ENCODE measurements at places on chromosomes 11 and 22.

DNA sequence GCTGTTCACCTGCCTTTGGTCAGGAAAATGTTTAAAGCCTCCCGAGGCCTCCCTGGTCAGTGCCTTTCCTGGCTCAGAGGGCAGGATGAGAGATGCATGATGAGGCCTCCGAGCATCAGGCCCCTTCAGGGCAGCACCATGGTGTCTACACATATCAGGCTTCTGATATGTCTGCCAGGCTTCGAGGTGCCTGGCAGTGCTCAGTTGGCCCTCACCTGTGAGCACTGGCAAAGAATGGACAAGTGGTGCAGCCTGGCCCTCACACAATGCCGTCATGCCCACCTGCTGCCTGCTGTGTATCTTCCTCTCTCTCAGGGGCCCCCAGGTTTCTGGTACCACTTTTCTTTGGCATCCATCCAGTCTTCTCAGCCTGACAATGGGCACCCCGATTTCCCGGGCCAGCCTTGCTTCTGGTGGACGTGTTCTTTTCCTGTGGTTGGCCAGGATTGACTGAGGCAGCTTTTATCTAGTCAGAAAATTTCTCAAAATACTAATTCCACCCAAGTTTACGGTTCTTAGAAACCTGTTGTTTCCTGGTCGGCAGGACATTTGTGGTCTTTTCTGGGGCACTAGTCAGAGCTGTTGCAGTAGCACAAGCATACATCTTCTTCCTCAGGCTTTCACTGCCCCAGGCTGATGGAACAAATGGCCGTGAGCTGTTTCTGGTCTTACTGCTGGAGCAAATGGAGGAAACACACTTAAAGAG is 76.8 kb upstream of the SUSD2 start:
- DNase-seq, result no peak

DNA sequence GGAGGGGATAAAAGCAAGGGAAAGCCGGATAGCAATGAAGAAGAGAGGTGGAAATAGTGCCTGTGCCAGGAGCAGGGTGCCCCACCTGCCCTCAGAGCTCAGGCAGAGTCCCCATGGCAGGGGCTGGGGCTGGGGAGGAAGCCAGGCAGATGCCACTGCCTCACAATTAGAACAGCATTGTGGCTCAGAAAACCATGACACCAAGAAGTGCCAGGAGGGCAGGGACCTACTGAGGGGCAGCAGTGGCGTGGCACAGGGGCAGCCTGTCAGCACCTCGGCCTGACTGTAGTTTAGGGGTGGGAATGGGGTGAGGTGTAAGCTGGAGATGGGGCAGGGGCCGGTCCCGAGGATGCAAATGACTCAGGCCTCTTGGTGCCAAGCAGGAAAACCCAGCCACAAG is 532.1 kb upstream of the B3GAT1 start:
- DNase-seq, result no peak

DNA sequence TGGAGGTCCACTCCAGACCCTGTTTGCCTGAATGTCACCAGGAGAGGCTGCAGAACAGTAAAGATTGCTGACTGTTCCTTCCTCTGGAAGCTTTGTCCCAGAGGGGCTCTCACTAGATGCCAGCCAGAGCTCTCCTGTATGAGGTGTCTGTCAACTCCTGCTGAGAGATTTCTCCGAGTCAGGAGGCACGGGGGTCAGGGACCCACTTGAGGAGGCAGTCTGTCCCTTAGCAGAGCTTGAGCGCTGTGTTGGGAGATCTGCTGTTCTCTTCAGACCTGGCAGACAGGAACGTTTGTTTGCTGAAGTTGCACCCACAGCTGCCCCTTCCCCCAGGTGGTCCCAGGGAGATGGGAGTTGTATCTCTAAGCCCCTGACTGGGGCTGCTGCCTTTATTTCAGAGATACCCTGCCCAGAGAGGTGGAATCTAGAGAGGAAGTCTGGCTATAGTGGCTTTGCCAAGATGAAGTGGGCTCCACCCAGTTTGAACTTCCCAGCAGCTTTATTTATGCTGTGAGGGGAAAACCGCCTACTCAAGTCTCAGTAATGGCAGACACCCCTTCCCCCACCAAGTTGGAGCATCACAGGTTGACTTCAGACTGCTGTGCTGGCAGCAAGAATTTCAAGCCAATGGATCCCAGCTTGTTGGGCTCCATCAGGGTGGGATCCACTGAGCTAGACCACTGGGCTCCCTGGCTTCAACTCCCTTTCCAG is 99.4 kb downstream of the PDE3B start:
- DNase-seq, result no peak

DNA sequence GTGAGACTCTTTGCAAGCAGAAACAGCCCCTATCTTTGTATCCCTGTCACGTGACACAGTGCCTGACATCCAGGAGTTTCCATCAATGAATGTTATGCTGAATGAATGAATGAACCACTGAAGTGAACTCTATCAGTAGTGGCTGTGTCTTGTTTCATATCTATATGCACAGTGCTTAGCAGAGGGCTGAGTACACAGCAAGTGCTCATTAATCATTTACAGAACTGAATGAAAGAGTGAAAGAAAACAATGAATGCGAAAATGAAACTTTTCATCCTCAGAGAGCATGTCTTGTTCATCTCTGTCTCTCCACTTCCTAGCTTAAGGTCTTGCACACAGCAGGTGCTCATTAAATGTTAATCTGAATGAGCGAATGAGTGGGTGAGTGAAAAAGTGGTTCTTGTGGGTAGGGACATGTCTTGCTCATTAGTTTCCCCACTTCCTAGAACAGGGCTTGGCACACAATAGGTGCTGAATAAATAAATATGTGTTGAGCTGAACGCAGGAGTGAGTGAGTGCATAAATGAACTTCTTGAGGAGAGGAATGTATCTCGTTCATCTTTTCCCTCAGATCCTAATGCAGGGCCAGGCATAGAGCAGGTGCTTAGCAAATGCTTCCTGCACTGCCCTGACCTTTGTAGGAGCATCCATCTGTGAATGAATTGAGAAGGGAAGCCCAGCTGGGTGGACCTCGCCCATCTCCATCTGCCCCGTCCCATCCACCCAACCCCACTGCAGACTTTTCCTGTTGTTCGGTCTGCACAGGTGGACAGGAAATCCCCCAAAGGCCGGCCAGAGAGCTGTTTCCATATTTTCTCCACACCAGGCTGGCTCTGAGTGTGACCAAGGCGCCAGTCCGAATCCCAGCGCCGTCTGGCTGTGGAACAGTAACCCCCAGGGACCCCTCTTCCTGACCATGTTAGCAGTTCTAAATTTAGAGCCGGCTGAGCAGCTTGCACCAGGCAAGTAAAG is 113.4 kb upstream of the CRYBB3 start:
- DNase-seq, result no peak

DNA sequence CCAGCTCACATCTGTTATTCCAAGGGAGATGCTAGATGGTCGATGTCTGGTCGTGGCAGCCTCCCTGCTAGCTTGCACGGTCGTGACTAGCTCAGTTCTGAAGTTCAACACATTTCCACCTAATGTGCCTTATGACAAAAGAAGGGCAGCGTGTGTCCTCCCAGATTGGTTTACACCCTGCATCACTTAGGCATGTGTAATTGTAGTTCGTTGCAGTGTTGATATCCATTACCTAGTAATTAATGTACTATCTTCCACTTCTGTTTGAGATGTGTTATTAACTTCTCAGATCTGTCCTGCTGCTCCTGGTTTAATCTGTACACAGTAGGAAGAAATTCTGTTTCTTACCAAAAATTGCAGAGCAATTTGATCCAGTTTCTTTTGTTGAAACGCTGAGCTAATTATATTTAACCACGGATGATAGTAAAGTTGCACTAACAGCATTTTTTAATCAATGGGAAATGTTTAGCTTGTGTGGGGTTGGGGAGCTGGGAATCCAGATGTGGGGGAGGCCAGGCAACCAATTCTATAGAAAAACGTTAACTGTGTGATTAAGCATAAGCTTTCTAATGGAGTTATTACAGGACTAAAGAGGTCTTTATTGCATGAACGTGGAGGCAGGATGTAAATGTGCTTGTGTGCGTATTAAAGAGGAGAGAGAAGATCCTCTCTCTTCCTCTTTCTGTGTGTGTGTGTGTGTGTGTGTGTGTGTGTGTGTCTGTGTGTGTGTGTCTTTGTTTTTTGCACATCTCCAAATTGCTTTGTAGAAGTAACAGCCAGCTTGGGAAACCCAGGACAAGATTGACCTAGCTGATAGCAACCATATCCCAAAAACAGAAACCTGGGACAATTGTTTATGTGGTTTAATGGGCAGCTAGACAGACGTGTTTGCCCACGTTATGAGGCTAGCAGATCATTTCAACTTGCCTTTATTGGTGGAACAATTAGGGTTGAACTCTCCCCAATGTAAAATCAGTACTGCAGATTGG is 145.7 kb upstream of the TTC12 start:
- DNase-seq, result no peak

- no peak for DNase-seq
These were observed 700 bp downstream of the C22orf31 start for GRCh38 chr22:29060931-29061330.

DNA sequence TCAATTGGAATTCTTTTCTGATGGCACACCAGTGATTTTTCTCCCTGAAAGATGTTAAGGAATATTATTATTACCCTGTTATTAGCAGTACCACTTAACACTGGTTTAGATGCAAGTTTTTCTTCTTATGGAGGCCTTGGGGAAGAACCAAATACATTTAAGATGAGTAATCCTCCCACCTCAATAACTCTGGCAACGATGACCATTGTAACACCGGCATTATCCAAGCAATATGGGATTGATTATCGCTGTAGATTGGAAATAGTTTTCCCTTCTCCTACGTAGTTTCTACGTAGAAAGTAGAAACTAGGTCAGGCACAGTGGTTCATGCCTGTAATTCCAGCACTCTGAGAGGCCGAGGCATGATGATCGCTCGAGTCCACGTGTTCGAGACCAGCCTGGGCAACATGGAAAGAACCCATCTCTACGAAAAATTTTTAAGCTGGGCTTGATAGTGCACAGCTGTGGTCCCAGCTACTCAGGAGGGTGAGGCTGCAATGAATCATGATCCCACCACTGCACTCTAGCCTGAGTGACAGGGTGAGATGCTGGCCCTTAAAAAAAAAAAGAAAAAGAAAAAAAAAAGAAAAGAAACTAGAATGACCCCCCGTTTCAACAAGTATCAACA is 45.5 kb downstream of the PACSIN2 start:
- no peak for DNase-seq

- no peak for DNase-seq
These were observed 47.6 kb upstream of the OLFML1 start for GRCh38 chr11:7437696-7438095.

DNA sequence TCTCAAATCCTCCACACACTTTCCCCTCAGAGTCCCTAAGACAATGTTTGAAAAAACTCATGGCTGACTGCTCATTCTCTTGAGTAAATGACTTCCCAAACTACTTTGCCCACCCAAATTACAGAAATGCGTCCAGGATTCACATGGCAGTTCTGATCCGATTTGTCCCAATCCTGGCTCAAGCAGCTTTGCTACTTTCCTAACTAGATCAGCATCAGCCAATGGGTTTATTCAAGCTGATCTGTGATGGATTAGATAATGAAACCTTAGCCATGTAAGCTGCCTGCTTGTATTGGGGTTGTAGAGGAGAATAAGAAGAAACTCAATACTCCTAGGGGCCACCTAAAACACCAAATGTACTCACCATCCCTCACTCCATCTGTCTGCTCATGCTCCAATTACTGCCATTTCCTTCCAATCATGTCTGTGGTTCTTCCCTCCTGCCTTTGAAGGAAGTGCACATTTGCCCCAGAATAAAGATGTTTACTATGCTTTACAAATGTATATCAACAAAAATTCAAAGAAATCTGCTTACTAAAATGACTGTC is 6.9 kb downstream of the RBFOX2 start:
- no peak for DNase-seq

DNA sequence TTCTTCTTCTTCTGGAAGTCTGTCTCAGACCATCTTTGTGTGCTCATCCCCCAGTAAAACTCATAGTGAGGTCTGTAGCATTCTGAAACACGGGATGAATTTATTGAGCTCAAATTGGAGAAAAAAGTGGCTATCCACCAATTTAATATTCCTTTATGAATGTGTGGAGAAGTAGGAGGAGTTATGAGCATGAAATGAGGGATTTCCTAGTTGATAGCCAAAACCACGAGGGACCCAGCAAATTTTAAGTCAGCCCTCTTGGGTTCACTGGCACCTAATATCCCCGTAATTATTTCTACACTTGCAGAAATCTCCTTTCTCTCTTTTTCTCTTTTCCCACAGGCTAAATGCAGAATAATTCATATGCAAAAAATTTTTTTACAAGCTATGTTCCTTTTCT is at the start of gene OR52A1:
TSS of gene OR52A1 (minus strand) at position 101 of the 400 bp plus-strand sequence. CDS start 2,388 bp downstream, outside the sequence.
- DNase-seq, result no peak

DNA sequence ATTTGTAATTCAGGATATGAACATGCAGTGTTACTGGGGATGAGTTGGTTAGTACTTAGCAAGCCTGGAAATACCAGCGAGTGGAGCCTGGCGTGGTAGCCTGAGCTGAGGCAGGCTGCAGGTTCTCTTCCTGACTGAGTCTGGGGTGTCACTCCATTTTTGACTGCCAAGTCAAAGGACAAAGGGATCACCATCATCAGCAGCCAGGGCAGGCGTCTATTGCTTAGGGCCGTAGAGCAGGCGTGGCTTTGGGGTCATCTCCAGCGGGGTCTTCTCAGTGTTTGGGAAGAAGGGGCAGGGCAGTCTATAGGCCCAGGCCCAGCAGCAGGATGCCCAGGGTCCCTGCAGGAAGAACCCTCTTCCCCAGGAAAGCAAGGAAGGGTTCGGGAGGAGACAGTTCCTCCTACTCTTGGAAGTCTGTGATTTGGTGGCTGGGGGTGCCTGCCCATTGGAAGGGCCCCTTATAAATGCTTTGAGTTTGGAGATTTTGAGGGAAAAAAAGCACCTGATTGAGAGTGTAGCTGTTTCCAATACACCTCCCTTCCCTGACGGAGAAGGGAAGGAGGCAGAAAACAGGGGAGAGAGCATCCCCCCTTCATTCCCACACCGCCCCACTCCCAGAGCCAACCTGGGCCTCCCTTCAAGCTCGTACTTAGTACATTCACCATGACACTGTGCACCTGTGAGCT is 51.5 kb upstream of the SPATA19 start:
- DNase-seq, result no peak

GRCh38 chr22:49350441-49351121 is 477.1 kb downstream of the BRD1 start:
- DNase-seq, result no peak

- no peak for DNase-seq
These were observed 92.5 kb downstream of the CEP164 start for GRCh38 chr11:117420143-117420485.

DNA sequence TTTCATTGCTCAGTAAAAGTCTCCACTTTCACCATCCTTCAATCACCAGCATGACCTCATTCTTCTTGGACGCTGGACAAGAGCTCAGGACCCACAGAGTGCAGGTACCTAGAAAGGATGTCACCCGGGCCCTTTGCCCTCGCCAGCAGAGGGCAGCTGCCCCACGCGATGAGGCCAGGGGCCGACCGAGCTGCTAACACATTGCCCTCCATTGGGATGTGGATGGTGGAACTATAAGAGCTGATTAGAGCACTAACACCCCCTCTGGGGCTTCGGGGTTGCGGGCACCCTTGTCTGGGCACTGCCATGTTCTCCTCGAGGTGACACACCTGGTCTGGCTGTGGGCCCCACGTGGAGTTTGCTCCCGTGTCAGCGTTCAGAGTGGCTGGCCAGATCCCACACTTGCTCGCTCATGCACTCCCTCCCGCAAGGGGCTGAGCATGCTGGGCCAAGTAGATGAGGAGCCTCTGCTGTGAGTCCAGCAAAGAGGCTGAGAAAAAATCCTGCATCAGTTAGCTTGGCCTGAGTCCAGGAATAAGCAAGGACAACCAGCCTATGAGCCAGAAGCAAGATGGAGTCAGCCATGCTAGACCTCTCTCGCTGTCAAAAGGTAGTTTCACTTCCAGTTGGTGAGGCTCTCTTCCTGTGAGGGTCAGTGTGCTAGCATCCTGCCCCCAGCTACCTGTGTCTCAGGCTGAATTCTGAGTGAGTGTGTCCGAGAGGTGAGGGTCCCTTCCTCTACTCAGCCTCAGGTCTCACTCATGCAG is 9.8 kb downstream of the KRTAP5-6 start:
- DNase-seq, result no peak

All from brain pericyte (primary cell).